ENCODE measurements at places on chromosomes 2 and 18.

DNA sequence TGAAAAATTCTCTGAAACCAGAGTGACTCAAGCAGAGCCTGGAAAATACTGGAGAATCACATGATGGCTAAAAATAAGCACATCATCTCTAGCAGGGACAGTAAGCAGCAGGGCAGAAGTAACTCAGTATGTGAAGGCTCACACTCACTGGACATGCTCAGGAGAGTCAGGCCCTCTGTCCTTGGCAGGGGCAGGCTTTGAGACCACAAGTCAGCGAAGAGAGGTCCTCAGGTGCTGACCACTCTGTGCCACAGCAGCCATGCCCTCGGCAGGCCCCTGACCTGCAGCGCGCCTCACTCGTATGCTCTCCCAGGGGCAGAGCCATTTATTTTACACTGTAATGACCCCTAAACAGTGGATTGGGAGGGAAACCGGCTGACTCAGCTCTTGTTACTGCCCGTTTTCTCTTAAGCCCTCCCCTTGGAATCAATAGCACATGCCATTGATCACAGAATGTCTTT, 76.8 kb downstream of the MAPRE2 start:
- no peak for DNase-seq

DNA sequence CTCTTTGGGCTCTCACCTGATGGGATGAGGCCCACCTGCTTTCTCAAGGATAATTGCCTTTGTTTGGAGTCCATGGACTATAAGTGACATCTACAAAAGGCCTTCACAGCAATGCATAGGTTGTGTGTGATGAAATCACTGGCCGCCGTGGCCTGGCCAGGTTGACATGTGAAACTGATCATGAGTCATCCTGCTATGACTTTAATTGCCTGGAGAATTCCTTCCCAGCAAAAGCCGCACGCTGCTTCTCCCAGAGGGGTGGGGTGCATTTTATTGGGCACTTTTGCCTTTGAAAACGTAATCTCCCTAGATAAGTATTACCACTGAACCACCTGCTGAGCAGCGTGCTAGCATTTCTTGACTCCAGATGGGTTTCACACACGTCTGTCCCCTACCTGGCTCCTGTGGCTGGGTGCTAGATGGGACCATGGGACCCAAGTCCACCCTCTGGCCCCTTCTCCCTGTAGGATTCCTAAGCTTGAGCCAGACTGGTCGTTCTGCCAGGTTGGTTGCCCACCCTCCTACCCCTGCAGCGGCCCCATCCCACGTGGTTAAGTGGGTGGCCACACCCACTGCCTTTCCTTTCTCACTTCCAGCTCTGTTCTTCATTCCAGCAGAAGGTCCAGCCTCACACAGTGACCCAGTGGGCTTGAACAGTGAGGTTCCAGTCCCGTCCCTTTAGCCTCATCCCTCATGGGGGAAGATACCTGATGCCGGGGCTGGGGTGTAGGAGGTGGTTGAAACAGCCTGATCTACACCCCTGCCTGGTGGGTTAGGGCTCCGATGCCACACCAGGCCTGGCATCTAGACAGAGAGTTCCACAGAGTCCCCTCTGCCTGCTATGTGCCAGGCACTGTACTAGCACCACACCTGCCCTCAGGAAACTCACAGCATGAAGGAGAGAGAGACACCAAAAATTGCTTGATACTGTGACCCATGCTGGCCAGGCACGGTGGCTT, 89.6 kb downstream of the GBX2 start:
- DNase-seq: peak; percentile 93

GRCh38 chr2:122480501-122481243, 725.2 kb downstream of the TSN start:
- DNase-seq: no peak

DNA sequence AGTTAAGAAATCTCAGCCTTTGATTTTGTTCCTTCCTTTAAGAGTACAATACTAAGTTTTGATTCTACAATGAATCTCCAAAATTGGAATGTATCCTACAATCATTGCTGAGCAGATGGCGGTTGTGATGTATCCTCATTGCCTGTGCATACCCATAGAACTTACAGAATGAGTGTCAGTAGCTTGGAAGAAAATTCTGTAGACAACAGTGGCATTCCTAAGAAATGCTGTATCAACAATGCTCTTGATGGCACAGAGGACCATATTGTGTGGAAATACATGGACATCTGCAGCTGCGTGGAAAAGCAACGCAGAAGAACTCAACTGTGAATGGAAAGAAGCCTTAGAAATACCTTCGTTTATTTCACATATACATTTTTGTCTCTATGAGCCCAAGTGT, 30.2 kb downstream of the GAREM1 start:
- no peak for DNase-seq

- DNase-seq: no peak
Observed at GRCh38 chr18:62245699-62246098, 58.6 kb downstream of the RELCH start.

DNA sequence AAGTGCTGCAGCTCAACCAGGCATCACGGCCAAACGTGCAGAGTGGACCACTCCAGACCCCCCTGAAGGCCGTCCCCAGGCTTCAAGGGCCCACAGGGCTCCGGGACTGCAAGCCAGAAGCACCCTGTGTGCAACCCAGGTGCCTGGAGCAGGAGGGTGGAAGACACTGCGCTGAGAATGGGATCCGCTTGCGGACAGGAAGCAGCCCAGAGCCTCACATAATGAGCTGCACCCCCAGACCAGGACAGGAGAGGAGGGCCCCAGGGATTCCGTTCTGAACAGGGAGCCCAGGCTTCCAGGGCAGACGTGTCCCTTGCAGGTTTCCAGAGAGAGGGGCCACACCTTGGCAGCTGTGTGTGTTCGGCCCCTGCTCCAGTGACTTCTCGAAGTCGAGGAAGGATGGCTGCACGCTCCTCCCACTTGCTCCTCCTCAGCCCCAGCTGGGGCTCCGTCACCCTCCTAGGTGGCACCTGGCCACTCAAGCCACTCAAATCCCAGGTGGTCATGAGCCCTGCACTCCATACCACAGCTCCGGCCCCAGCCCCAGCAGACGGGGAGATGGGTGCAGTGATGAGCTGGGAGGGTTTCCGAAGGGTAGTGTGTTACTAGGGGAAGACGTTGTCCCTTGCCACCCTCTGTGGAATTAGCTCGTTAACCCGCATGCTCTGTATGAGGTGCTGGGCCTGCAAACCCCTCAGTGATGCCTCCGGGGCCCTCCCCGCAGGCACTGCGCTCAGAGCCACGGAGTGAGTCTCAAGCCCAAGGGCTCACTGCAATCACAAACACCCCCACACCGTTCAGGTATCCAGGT, 79.2 kb downstream of the NDUFA10 start:
- DNase-seq: no peak

GRCh38 chr18:41390309-41390708, 564.7 kb upstream of the PIK3C3 start:
- no peak for DNase-seq

DNA sequence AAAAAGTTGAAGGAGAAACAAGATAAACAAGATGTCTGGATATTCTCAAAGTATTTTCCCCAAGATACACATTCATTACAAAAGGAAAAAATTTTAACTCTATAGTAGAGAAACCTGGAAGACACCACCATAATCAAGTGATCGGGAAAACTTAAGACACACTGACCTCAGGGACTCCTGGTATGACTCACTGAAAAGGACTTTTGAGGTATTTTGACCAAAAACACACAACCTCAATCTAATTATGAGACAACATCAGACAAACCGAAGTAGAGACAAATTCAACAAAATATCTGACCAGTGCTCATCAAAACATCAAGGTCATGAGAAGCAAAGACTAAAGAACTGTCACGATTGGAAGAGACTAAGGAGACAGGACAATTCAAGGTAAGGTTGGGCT, 34.7 kb downstream of the LPIN2 start:
- no peak for DNase-seq

DNA sequence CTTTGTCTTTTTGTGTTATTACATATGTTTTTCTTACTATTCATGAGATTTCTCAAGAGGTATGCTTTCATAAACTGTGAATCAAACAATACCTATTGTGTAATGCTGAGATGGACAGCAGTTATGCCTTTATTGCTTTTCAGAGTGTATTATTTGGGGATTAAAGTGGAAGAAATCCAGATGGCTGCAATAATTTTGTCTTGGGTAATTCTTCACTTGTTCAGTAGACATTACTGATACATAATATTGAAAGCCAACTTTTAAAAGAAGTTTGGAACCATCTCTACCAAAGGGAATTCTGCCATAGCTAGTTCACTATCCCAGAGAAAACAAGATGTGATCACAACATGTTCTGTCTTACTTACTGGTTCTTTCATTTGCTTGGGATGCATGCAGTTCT, 253.4 kb upstream of the ZSWIM2 start:
- DNase-seq: no peak

DNA sequence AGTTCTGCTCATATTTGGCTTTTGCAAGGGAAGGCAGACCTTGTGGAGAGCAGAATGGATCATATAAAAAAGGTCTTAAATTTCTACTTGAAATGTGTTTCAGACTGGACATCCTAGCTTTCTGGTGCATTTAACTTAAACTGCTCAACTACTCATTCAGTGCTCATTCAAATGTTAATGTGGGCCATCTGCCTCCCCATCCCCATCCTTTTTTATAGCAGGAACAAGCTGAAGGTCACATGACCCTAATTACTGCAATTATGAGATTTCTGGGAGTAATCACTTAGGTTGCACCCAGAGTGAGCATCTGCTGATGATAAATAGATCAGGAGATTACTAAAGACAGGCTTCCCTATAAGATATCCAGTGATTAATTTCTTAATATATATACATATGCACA, 96.1 kb downstream of the MAP2 start:
- DNase-seq: no peak

DNA sequence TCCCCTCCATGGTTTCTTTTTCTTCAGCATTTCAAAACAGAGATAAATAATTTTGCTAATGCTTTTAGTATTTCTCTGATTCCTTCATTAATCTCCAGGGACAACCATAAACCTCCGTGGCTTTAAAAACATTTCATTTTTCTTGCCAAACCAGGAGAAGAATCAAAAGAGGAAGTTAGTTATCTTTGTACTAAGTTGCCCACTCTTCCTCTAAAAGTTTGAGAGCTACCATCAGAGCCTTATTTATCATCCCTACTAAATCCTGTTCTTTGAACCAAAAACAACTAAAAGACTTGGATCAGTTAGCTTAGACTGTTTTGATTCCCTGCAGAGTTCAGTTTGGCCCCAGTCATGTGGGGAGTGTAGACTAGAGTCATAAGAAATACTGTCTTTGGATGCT, 208.4 kb downstream of the SETBP1 start:
- no peak for DNase-seq

GRCh38 chr2:166031054-166031453, 77.5 kb upstream of the TTC21B start:
- DNase-seq: no peak

DNA sequence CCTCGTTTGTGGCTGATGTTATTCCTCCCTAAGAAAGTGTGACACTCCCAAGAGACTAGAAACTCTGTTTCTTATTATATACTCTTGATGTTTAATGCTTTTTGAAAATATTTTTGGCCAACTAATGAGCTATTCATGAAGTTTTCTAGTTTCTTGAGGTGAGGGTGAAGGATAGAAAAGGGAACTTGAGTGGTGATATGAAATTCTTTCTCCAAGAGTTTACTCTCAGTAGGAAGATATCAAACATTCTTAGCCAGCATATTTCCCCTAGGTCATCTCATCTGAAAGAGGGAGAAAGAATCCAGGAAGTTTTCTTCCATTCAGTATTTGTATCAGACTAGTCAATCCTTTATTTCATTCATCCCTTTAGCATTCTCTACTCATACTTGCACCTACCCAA, 95.7 kb downstream of the MAP3K20 start:
- DNase-seq: no peak

DNA sequence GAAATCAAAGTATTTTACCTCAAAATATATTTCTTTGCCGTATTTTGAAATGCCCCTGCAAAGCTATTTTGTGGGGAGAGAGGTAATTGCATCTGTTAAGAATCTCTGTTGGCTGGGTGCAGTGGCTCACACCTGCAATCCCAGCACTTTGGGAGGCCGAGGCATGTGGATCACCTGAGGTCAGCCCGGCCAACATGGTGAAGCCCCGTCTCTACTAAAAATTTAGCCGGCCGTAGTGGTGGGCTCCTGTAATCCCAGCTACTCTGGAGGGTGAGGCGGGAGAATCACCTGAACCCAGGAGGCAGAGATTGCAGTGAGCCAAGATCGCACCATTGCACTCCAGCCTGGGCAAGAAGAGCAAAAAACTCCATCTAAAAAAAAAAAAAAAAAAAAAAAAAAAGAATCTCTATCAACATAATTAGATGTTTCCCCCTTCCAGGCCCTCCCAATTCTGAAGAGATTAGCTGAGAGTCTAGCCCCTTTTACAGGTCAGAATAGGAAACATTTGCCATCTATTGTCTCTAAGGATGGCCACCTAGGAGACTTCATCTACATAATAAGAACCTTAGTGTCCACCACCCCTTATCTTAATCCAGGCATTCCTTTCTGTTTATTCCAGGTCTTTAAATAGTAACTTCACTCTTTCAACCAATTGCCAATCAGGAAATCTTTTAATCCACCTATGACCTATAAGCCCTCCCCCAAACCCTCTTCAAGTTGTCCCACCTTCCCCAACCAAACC, 3.5 kb upstream of the TRAPPC8 start:
- DNase-seq: no peak

DNA sequence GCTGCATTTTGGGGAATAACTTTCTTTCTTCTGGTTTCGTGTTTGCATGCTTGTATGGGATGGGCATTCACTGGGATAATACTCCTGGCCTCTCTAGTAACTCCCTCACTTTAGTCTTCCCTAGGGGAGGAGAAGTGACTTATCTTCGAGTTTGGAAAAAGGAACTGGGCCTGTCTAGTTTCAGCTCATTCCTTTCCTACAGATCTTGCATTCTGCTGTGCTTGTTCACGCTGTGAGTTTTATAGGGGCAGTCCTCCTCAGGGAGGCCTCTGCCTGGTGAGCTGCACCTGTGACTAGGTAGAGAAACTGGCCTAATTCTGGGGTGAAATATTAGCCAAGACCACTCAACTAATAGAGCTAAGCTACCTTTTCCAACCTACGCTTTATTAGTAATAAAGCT, 50.9 kb downstream of the PHLPP1 start:
- DNase-seq: no peak

DNA sequence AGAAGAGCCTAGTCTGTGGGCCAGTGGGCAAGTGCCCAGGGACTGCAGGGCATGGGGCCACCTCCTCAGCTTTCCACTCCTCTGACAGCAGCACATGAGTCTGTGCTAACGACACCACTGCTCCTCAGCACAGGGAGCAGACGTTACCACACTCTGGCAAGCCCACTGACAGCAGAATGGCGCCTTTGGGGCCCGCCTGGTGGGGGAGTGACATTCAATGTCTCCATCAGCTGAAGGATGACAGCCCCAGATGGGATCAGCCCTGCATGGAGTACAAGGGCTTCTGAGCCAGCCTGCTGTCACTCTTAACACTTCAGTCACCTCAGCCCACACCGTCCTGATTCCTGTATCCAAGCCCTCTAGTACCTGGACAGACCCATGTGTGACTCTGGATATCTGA, 149.4 kb upstream of the SMAD2 start:
- no peak for DNase-seq

DNA sequence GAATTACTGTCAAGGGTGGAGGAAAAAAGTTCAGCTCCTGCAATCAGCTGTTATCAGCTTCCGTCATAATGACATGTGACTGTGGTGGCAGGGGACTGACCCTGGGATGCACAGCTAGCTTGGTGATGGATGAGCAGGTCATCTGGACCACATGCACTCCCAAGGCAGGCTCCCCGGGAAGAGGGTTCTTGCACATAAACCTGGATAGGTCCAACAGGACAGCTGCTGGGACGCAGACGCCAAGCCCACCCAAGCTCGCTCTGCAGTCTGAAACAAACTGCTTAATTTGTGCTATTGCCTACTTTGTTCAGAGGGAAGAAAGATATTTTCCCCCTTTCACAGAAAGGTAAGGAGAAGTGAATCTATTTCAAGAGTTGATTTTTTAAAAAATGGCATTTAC, 30.2 kb downstream of the FAM178B start:
- DNase-seq: no peak
